ENCODE measurements at places on chromosomes 11 and 22.

GRCh38 chr22:22901578-22902218 lies 14.1 kb downstream of the IGLL5 start:
- DNase-seq: no peak

DNA sequence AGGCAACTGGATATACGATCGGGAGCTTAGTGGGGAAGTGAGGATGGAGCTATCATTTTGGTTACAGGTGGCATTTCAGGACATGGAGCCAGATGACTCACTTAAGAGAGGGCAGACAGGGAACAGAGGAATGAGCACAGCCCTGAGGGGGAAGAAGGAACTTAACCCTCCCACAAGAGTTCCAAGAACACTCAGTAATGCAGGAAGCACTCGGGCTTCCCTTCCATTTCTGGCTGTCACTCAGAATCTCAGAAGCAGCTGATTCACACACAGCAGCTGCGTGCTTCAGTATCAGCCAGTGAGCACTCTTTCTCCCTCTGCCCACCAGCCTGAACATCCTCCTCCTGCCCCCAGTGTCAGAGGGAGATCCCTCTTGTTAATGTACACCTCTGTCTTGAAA lies 34.8 kb downstream of the EFCAB6 start:
- DNase-seq: no peak

DNA sequence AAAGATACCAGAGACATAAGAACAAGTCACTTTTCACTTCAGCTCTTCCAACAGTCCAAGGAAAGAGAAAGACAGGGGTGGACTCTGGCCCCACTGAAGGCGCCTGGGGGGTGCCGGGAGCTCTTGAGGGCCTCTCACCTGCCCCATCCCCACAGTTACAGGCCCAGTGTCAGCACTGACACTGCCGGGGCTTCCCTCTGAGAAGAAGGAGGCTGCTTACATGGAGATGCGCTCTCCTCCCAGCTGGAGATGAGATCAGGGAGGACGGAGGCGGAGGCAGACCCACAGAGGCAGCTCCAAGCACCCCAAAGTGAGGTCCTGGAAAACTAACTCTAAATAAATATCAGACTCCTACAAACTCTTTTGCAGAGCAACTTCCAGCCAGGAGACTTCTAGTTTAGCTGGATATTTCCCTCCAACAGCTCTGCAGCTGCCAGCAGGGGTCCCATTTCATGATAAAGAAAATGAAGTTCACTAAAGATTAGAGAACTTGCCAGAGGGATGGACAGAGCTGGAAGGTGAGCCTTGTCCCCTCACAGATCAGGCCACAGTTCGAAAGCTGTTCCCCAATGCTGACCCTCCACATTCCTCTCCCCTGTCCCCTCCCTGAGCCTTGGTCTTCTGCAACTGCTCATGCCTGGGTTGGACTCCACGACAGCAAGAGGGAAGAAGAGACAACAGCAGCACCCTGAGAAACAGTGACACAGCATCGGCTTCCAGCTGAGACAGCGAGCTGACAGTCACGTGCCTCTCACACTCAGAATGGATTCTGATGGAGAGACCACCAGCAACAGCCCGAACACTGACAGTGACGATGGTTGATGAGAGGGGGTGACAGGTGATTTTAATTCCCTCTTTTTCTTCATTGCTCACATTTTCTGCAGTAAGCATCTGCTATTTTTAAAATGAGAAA lies 5.8 kb downstream of the CARS1 start:
- no peak for DNase-seq

DNA sequence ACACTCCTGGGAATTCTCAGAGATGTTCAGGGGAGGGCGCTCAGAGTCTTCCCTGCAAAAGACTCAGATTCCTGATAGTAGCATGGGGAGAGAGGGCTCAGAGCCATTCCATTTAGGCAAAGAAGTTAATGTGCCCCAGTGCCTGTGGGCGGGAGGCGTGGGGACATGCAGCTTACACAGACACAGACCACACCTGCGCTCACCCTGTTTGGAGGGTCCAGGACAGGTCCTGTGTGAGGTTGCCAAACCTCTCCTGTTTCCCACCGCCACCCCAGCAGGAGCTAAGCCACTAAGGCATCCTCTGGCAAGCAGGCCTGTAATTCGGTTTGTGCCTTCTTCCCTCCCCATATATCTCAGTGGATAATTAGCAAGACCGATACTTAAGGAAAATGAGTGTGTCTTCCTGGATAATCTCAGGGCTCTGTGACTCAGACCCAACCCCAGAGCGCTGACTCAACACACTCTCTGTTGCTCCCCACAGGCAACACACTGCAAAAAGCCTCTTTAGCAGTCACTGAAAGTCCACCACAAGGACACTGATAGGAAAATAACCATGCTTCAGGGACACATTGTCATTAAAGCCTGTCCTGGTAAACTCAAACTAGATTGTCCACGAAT lies 118.9 kb upstream of the LMO1 start:
- DNase-seq: no peak

- no peak for DNase-seq
Measured at GRCh38 chr22:47132428-47132825, 370.0 kb downstream of the TBC1D22A start.

- DNase-seq: no peak
Measured at GRCh38 chr11:54558919-54559318, 44.9 kb downstream of the OR4C46 start.

DNA sequence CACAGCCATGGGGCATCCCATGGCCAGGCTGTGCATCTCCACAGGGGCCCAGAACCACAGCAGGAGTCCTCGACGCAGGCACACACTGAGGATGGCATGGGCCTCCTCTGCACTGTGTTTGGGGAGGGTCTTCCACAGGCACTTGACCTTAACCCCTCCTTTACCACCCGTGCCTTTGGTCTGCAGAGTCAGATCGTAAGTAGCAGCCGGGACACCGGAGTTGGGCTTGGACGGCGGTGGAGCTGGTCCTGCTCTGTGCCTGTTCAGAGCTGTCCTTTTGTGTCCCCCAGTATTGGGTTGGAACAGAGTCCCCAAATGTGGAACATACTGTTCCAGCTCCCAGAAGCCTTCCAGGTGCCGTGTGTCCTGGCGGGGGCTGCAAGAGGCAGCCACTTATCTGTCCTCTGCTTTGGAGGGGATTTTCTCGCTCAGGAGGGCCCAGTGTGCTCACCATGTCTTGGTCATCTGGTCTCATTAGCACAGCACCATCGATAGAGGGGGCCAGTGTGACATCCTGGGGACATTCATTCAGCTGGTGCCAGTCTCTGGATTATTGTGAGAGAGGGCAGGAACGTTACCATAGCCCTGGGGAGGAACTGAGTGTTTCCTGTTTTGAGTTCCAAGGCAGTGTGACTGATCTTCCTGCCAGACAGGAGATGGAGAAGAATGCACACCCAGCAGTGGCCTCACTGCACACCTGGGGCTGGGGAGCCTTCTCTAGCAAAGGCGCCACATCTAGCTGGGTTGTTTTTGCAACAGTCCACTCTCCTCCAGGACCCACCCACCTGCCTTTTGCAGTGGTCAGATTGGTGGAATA lies 12.4 kb downstream of the CRELD2 start:
- DNase-seq: peak; percentile 54

- DNase-seq: no peak
Measured at GRCh38 chr11:76665172-76665571, 5.4 kb downstream of the LRRC32 start.

- peak; percentile 17 for DNase-seq
Measured at GRCh38 chr22:37848587-37849088, 581 bp upstream of the EIF3L start.

GRCh38 chr11:132312161-132312560 lies 941.7 kb downstream of the NTM start:
- DNase-seq: no peak

- no peak for DNase-seq
Measured at GRCh38 chr11:11960687-11961086, 47.7 kb downstream of the DKK3 start.
